ENCODE measurements at places on chromosomes 12 and 14.
A peak's percentile ranks its signal among the peaks of the same experiment; 100 is the strongest.

GRCh38 chr12:6827437-6827911 lies 733 bp upstream of the P3H3 start:
- DNase-seq, result peak; percentile 76

DNA sequence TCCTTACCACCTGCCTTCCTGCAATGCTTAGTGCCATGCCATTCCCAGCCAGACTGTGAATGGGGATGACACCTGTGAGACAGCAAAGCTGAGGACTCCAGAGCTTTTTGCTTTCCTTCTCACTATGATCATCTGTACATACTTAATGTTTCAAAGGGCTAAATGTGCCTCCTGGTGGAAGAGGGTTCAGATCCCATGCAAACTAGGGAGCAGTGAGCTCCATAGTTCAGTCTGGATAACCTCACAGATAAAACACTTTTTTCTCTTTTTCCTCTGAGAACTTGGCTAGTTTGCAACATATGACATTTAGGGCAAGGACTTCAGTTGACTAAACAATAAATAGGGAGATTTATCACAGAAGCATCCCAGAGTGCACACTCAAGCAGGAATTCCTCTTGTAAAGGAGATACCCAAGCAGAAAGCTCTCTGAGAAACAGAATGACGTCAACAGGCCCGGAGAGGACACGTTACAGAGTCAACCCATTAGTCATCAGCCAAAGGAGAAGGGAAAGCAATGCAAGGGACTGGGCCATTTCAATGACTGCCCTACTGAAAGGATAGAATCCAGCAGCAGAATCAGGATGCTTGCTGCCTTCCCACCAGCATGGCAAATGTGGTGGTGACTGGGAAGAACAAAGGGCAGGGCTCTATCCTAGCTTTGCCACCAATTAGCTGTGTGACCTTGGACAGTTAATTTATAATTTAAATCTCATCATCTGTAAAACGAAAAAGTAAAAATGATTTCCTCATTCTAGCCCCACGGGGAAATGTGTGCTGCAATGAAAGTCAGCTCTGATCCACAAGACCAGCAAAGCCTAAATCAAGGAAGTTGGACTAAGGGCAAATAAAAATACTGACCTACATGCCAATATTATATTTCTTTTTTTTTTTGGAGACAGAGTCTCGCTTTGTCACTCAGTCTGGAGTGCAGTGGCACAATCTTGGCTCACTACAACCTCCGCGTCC lies 80.8 kb upstream of the ACTN1 start:
- DNase-seq, result no peak

DNA sequence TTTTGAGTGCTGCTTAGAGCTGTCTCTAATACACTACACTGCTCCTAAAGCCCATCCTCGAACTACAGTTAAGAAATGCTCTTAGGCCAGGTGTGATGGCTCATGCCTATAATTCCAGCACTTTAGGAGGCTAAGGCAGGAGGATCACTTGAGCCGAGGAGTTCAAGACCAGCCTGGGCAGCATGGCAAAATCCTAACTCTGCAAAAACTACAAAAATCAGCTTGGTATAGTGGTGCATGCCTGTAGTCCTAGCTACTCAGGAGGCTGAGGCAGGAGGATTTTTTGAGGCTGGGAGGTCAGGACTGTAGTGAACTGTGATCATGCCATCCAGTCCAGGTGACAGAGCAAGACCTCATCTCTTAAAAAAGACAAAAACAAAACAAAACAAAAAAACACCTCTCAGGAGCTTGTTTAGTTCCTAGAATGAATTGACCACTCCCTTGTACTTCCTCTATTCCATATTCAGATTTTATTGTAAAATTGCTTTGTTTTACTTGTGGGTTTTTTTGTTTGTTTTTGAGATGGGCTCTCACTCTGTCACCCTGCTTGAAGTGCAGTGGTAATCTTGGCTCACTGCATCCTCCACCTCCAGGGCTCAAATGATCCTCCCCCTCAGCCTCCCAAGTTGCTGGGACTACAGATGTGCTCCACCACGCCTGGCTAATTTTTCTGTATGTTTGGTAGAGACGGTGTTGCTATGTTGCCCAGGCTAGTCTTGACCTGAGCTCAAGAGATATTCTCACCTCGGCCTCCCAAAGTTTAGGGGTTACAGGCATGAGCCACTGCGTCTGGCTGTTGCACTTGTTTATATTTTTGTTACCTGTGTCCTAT lies 13.6 kb downstream of the MDM2 start:
- DNase-seq, result no peak

DNA sequence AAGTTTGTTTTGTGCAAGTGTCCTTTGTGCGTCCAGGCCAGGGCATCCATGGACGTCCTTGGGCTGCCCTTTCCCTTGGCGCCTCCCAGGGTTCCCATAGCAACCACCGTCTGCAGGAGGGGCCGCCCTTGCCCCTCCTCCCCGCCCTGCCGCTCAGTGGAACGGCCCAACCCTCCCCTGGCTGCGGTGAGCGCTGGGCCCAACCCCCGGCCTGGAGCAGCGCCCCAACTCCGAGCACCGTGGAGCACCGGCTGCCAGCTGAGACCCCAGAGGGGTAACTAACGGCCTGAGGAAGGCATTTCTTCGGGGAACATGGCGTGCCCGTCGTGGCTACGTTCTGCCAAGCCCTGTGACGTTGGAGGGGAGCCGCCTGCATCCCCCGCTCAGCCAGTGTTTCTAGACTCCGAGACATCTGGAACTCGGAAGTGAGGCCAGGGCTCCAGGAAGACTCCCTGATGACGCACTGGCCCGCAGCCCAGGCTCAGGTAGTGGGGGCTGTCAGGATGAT lies 5.3 kb upstream of the ACACB start:
- peak; percentile 94 for DNase-seq

DNA sequence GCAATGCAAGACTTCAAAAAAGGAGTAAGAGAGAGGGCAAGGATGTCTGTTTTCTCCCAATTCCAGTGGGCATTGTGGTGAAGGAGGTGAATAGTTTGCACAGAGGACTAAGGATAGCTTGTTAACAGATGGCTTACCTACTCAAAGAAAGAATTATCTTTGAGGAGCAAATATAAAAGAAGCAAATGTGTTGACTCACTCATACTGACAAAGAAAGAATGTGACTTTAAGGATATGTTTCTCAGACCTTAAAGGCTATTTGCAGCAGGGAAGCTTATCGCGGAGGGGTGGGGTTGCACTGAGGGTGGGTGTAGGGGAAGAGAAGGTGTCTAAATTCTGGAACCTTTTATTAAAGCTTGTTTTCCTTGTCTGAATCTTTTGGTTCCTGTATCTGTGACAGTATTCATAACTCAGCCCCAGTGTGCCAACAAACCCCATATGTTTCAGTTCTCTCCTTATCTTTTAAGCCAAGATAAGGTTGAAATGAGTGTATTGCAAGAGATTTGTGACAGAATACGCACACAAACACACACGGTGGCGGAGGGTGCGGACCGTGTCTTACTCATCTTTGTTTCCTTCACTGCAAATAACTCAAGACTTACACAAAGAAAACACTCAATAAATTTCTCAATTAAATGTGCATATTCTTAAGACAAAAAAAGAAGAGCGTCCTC lies 146.4 kb upstream of the ARID2 start:
- no peak for DNase-seq

DNA sequence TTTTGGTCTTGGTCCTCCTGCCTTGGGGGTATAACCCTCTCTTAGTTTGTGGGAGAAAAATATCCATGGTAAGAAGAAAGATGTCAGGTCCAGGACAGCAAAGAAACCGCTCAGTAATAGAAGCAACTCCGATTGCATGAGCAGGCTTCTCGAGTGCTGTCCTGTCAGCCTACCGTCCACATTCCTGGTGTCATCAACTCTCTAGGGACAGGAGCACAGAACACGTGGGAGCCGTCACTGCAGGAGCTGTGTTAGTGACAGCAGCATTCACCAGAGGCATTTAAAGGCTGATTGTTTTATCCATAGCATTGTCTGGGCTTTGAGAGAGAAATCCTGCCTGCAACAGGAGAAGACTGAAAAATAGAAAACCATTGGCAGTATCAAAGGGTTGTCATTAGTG lies 244.2 kb downstream of the CACNA1C start:
- no peak for DNase-seq

DNA sequence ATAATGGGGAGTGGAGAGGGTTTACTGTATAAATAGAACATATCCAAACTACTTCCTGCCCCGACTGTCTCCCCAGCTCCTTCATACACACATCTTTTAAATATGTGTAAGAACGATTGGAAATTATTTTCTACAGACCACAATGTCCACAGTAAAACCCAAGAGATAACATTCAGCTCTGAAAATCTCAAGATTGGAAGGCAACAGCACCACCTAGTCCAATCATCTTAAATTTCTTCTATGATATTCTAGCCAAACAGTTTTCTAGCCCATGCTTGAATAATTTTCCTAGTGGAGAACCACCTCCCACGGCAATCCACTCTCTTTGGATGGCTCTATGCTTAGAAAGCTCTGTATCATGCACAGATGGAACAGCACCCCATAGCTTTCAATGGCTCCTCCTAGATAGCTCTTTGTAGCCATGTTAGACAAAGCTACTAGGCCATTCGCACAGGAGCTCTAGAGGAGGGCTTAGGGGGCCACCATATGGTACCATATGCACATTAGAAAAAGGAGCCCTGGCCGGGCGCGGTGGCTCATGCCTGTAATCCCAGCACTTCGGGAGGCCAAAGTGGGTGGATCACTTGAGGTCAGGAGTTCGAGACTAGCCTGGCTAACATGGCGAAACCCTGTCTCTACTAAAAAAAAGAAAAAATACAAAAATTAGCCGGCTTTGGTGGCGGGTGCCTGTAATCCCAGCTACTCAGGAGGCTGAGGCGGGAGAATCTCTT lies 18.1 kb downstream of the VDR start:
- DNase-seq, result no peak

GRCh38 chr14:102262929-102263462 lies 42.0 kb downstream of the MOK start:
- no peak for DNase-seq

- no peak for DNase-seq
Observed at GRCh38 chr12:110254971-110255540, 26.0 kb upstream of the ATP2A2 start.

- no peak for DNase-seq
Observed at GRCh38 chr14:93163564-93163963, 21.1 kb downstream of the MOAP1 start.

DNA sequence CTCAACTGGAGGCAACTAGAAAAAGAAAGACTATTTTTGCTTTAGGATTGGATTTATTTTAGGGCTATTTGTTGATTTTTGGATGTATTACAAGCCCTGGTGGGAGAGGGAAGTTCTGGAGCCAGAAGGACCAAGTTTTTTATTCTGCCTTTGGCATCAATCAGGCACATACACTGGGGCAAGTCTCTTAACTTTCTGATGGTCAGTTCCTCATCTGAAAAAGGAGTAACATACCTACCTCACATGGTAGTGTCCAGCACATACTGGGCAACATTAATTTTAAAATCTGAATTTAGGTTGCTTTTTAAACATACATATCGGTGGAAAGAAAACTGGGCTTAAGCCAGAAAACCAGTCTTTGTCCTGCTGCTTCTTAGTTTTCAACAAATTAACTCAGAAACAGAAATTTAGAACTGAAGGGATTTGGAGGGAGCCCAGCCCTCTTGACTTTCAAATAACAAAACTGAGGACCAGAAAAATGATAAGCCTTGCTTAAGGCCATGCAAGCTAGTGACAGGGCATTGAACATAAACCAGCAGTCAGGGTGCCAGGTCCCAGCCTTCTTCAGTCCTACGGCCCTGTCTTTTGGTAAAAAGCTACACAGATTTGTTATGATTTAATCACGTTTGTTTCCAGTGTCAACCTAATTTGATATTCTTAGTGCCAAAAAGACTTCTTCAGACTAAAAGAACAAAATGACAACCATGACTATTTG lies 90.2 kb upstream of the SLC38A2 start:
- no peak for DNase-seq

GRCh38 chr12:104764225-104765091 lies 193.6 kb downstream of the SLC41A2 start:
- no peak for DNase-seq

DNA sequence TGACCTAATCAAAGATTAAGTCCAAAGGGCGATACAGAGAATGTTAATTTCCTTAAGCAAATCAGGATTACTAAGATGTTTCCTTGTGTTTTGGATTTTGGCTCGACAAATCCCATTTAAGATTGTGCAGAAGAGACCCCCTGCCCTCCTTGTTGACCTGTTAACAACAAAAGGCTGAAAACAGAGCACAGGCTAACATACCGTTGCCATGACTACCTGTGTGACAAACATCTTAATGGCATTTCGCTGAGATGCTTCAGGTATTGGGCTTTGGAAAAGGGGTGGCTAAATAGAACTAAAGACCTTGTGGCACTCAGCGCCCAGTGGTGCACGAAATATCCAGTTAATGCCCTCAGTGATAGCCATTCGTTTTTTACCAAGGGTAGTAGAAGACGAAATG lies 1532.3 kb upstream of the TMEM132C start:
- no peak for DNase-seq

DNA sequence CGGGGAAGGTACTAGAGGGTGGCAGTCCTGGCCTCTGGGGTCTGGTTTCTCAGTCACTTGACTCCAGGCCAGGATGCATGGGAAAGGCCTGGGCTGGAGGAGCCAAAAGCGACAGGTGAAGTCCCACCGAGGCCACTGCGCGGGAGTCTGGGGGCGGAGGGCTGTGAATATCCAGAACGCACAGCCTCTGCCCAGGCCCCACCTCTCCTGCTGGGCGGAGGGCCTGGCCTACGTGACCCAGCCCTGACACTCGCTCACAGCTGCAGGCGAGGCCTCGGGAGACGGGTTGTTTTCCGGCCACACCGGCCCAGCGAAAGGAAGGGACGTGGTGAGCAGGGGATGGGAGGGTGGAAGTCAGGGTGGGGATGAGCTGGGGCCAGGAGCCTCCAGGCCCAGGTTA lies 91.2 kb downstream of the RFLNA start:
- DNase-seq, result no peak

DNA sequence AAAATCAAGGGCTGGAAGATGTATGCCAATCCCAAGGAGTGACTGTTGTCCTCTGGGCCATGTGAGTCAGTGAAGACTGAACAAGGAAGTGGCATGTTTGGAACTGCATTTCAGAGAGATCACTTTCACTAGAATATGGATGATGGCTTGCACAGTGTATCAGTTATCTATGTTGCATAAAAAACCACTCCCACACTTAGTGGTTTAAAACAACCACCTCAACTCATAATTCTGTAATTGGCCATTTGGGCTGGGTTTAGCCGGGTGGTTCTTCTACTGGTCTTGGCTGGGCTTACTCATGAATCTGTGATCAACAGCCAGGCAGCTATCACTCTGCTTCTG lies 15.4 kb downstream of the BDKRB1 start:
- no peak for DNase-seq

DNA sequence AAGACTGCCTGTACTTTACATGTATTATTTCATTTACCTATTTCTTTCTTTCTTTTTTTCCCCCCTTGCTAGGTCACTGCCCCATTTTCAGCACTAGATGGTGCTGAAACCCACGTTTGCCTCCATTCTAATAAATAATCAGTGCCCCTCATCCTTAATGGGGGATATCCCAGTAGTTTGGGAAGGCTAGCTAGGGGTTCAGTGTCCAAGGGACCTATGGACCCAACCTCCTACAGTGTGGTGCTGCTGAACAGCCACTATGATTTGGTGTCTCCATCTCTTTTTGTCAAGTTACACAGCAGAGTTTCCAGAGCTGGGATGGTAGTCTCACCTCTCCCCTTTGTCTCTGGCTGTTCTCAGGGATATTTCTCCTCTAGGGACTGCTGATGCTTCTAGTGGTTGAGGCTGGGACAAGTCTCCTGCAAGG lies 6.5 kb upstream of the HCFC2 start:
- no peak for DNase-seq

Data from mucosa of descending colon (tissue), 3 donors.